ENCODE measurements at places on chromosomes 4 and X. TPM values are rescaled to one million over a fixed set of nuclear protein-coding genes. Genes with fewer than 3 reads are reported as not detected.

The CENPVL1 gene
- total RNA-seq, result not detected

The GPC4 gene
- total RNA-seq, result 33.9 TPM

The TBC1D25 gene
- 26.4 TPM for total RNA-seq

DNA sequence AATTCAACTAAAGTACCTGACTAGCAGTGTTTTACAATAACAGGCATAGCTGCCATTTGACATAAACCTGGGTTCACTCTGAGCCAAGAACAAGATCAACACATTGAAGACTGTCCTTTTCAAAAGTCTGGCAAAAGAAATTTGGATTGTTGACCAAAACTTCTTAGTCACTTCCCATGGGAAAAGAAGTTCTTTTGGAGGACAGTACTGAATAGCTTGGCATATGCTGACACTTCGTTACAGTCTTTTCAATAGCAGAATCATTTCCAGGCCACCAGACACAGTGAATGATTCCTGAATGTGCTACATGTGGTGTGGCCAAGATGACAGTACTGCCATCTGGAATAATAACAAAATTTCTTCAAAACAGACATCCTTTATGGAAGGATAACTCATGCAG lies 560.3 kb downstream of the GRID2 start:
- H3K27ac ChIP-seq, result no peak overlapping the region
- no peaks in the 10 kb centered on the region for H3K27me3 ChIP-seq
- DNase-seq, result no peak
- no peaks in the 10 kb centered on the region for H3K4me1 ChIP-seq

- no peak overlapping the region for H3K4me3 ChIP-seq
- no peak for DNase-seq
- no peak overlapping the region for H3K27ac ChIP-seq
Measured at GRCh38 chrX:22594766-22595165, 322.1 kb downstream of the CBLL2 start.

GRCh38 chr4:172356016-172356415 lies 542.8 kb downstream of the GALNTL6 start:
- no peak for DNase-seq
- H3K36me3 ChIP-seq, result no peaks in the 10 kb centered on the region
- no peak overlapping the region for H3K27ac ChIP-seq
- no peaks in the 10 kb centered on the region for H3K4me1 ChIP-seq
- no peak overlapping the region for H3K4me3 ChIP-seq

- peak overlapping the region; percentile 41 for H3K27ac ChIP-seq
- H3K36me3 ChIP-seq, result peaks cover 5% of the 10 kb centered on the region
- no peak for DNase-seq
- no peak overlapping the region for H3K4me3 ChIP-seq
- H3K27me3 ChIP-seq, result no peaks in the 10 kb centered on the region
Measured at GRCh38 chr4:145881576-145881975, 57.0 kb downstream of the ZNF827 start.

DNA sequence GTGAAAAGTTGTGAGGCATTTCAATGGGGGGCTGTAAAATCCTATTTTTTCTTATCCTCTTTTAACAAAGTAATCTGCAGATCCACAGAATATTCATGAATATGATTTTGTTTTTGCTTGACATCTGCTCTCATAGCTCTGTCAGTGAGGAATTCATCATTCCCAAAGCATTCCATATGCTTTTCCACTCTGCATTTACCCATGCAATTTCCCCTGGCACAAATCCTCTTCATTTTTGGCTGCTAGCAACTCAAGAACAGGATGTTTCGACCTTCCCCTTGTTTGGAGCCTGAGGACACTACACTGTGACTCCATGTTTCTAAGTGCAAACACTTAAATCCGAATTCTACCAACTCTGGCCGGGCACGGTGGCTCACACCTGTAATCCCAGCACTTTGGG lies 48.5 kb downstream of the KLHL15 start:
- H3K36me3 ChIP-seq, result no peaks in the 10 kb centered on the region
- no peaks in the 10 kb centered on the region for H3K4me1 ChIP-seq
- no peak overlapping the region for H3K27ac ChIP-seq
- DNase-seq, result no peak
- no peaks in the 10 kb centered on the region for H3K27me3 ChIP-seq

GRCh38 chr4:128288689-128289106 lies 1.1 kb upstream of the PGRMC2 start:
- H3K27ac ChIP-seq, result peak overlapping the region; percentile 96
- H3K36me3 ChIP-seq, result no peaks in the 10 kb centered on the region
- H3K4me3 ChIP-seq, result peak overlapping the region; percentile 87
- H3K27me3 ChIP-seq, result no peaks in the 10 kb centered on the region

DNA sequence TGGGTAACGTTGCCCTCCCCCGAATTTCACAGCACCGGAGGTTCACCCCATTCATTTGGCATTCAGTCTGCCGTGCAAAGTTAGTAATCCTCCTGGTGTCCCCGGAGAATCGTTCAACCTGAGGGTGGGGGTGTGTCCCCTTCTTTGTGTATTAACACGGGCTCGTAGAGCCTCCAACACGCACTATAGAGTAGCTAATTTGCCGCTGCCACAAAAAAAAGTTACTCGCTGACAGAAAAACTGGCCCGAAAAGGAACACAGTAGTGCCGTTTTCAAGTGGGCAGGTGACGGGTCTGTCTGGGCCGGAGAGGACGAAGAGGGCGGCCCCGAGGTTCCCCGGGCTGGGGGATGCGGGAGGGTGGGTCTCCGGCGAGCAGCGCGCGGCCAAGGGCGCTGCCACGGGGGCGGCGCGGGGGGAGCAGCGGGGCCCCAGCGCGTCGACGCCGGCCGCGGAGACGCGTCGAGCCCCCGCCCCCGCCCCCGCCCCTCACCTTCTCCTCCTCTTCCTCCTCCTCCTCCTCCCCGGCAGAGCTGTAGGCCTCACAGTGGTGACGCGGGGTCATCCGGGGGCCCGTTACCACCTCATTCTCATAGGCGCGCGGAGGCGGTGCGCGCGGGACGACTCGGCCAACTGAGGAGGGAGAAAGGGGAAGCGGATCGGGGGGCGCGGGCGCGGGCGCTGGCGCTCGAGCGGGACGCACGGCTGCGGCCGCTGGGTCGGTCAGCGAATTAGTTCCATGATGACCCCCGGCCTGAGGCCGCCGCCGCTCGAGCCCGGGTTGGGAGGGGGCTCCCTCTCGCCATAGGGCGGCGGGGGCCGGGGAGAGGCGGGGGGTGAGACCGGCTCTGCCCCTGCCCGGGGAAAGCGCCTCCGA lies 571 bp downstream of the CCNI start:
- H3K27ac ChIP-seq, result peak overlapping the region; percentile 97
- peak; percentile 95 for DNase-seq
- no peaks in the 10 kb centered on the region for H3K27me3 ChIP-seq

GRCh38 chrX:71420686-71421085 lies 54.5 kb downstream of the TAF1 start:
- no peak overlapping the region for H3K27ac ChIP-seq
- DNase-seq, result no peak
- H3K4me3 ChIP-seq, result no peak overlapping the region
- no peaks in the 10 kb centered on the region for H3K4me1 ChIP-seq
- H3K27me3 ChIP-seq, result no peaks in the 10 kb centered on the region

DNA sequence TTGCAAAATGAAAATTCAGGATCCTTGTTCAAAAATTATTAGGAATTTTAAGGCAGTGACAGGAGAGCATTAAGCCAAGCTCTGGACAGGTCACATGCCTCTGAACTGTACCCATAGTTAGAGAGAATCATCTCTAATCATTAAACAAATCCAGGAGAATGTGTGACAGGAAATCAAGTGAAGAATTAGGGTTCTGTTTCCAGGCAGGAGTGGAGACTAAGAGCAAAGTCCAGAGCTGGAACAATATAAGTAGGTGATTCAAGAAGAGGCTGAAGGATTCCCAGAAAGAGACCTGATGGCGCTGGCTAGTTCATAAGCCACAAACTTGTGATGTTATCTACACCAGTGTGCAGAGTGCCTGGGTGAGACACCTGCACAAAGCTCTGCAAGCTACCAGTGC lies 104.6 kb upstream of the PRKG2 start:
- no peaks in the 10 kb centered on the region for H3K27me3 ChIP-seq
- no peak for DNase-seq
- no peaks in the 10 kb centered on the region for H3K36me3 ChIP-seq
- H3K27ac ChIP-seq, result no peak overlapping the region

GRCh38 chrX:124263743-124264142 lies 68.7 kb upstream of the TEX13D start:
- no peaks in the 10 kb centered on the region for H3K4me1 ChIP-seq
- DNase-seq, result no peak
- no peak overlapping the region for H3K4me3 ChIP-seq

- no peak overlapping the region for H3K27ac ChIP-seq
- H3K36me3 ChIP-seq, result no peaks in the 10 kb centered on the region
- H3K4me1 ChIP-seq, result no peaks in the 10 kb centered on the region
Measured at GRCh38 chrX:103417933-103418332, 41.6 kb downstream of the BEX3 start.

GRCh38 chr4:168679819-168680218 lies 183.0 kb downstream of the PALLD start:
- no peak for DNase-seq
- no peak overlapping the region for H3K4me3 ChIP-seq
- H3K27ac ChIP-seq, result no peak overlapping the region
- H3K4me1 ChIP-seq, result peaks cover 4% of the 10 kb centered on the region
- H3K36me3 ChIP-seq, result no peaks in the 10 kb centered on the region

- no peaks in the 10 kb centered on the region for H3K36me3 ChIP-seq
- no peak for DNase-seq
- no peak overlapping the region for H3K27ac ChIP-seq
- H3K27me3 ChIP-seq, result no peaks in the 10 kb centered on the region
- no peak overlapping the region for H3K4me3 ChIP-seq
Measured at GRCh38 chr4:20062054-20062453, 189.7 kb upstream of the SLIT2 start.

GRCh38 chr4:188399834-188400233 lies 260.6 kb downstream of the TRIML1 start:
- H3K4me3 ChIP-seq, result no peak overlapping the region
- no peaks in the 10 kb centered on the region for H3K4me1 ChIP-seq
- H3K36me3 ChIP-seq, result no peaks in the 10 kb centered on the region
- no peak overlapping the region for H3K27ac ChIP-seq
- no peaks in the 10 kb centered on the region for H3K27me3 ChIP-seq

- no peak overlapping the region for H3K27ac ChIP-seq
- no peaks in the 10 kb centered on the region for H3K36me3 ChIP-seq
- H3K4me1 ChIP-seq, result no peaks in the 10 kb centered on the region
- no peak overlapping the region for H3K4me3 ChIP-seq
Measured at GRCh38 chr4:73978886-73979285, 2.9 kb downstream of the PF4 start.

DNA sequence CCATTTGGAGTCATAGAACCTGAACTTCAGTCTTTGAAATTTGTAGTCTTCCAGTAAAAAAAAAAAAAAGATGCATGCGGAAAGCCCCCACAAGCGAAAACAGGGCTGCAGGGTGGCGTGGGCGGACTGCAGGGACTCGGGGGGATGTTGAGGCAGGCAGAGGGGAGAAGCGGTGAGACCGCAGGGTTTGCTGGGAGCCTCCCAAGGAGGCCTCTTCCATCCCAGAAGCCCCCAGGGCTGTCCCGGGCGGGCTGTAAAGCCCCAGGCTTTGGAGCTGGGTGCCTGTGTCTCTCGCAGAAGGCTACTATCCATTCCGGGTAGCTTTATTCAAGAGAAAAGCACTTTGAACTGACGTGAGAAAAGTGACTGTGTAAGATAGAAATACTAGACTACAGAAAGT lies 46.7 kb upstream of the TADA2B start:
- no peak overlapping the region for H3K27ac ChIP-seq
- H3K4me1 ChIP-seq, result peaks cover 11% of the 10 kb centered on the region
- DNase-seq, result no peak
- H3K36me3 ChIP-seq, result peaks cover 25% of the 10 kb centered on the region
- no peaks in the 10 kb centered on the region for H3K27me3 ChIP-seq
- H3K4me3 ChIP-seq, result no peak overlapping the region

- H3K36me3 ChIP-seq, result no peaks in the 10 kb centered on the region
- no peak for DNase-seq
- no peaks in the 10 kb centered on the region for H3K4me1 ChIP-seq
- H3K27me3 ChIP-seq, result no peaks in the 10 kb centered on the region
- H3K27ac ChIP-seq, result no peak overlapping the region
Measured at GRCh38 chr4:17189401-17189720, 290.9 kb upstream of the LDB2 start.

DNA sequence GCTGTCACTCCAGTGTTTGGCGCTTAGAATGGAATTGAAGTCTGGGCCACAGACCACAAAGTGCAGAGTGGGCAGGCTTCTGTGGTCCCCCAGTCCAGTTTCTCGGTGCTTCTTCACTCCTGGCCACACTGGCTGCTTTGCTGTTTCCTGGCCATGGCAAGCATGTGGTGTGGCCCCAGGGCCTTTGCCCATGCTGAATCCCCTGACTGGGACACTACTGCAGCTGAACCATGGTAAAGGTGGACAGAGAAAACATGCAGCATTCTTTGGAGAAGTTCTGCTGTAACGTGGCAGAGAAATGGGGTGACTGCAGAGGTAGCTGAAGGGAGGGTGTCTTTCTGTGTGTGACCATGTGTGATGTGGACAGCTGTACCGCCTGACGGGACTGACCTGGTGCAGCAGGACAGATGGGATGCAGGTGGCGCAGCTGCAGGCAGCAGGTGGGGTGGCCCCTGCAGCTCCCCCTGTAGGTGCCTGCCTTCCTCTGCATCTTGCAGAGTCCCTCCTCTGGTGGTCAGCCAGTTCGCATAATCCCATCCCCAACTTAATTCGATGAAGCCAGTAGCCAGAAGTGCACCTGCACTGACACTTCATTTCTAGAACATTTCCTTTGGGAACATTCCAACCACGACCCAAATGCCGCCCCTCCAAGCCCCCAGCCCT lies 13.2 kb upstream of the S100P start:
- H3K27ac ChIP-seq, result no peak overlapping the region
- H3K4me3 ChIP-seq, result no peak overlapping the region
- no peak for DNase-seq
- H3K36me3 ChIP-seq, result no peaks in the 10 kb centered on the region

- no peak for DNase-seq
- no peaks in the 10 kb centered on the region for H3K27me3 ChIP-seq
- no peaks in the 10 kb centered on the region for H3K4me1 ChIP-seq
- H3K36me3 ChIP-seq, result no peaks in the 10 kb centered on the region
Measured at GRCh38 chrX:9003041-9003440, 30.9 kb downstream of the FAM9B start.

DNA sequence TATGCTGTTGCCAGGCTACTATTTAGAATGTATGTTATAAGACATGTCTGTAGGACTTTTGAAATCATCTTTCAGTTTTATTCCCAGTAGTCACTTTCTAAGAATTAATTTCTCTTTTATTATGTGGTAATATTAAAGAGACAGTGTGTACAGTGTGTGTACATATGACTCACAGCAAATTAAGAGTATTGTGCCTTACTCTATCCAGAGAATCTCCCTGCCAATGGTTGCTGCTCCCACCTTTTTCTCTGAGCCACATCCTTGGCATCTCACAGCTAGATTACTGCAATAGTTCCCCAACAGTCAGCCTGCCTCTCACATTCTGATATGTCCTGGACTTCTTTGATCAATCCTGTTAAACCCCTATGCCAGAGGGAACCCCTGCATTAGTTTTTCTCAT lies 114.5 kb downstream of the ANXA5 start:
- H3K36me3 ChIP-seq, result no peaks in the 10 kb centered on the region
- H3K4me1 ChIP-seq, result no peaks in the 10 kb centered on the region
- no peak overlapping the region for H3K27ac ChIP-seq
- no peaks in the 10 kb centered on the region for H3K27me3 ChIP-seq

- H3K4me1 ChIP-seq, result no peaks in the 10 kb centered on the region
- no peaks in the 10 kb centered on the region for H3K36me3 ChIP-seq
- no peak overlapping the region for H3K4me3 ChIP-seq
- no peak overlapping the region for H3K27ac ChIP-seq
- DNase-seq, result no peak
Measured at GRCh38 chr4:31156221-31156620, 436.1 kb downstream of the PCDH7 start.

GRCh38 chr4:51835855-51836254 lies 7.1 kb upstream of the DCUN1D4 start:
- no peaks in the 10 kb centered on the region for H3K27me3 ChIP-seq
- no peak overlapping the region for H3K4me3 ChIP-seq
- no peaks in the 10 kb centered on the region for H3K4me1 ChIP-seq
- no peaks in the 10 kb centered on the region for H3K36me3 ChIP-seq
- DNase-seq, result no peak
